ENCODE measurements at places on chromosomes 3 and 15. TPM values are rescaled to one million over a fixed set of nuclear protein-coding genes. Genes with fewer than 3 reads are reported as not detected.

DNA sequence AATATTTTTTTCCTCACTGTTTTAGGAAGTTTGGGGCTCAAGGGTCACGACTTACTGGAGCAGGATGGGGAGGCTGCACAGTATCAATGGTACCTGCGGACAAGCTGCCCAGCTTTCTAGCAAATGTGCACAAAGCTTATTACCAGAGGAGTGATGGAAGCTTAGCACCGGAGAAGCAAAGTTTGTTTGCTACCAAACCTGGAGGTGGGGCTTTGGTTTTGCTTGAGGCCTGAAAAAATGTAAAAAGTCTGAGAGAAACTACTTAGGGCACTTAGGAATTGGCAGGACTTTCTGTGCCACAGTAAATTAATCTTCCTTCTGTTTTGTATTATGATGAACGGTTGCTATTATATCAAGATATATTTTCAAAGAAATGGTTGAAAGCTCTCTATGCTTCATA, 95.1 kb upstream of the FGF7 start:
- no peak for DNase-seq

GRCh38 chr3:161674402-161674801, 177.8 kb downstream of the OTOL1 start:
- DNase-seq: no peak

DNA sequence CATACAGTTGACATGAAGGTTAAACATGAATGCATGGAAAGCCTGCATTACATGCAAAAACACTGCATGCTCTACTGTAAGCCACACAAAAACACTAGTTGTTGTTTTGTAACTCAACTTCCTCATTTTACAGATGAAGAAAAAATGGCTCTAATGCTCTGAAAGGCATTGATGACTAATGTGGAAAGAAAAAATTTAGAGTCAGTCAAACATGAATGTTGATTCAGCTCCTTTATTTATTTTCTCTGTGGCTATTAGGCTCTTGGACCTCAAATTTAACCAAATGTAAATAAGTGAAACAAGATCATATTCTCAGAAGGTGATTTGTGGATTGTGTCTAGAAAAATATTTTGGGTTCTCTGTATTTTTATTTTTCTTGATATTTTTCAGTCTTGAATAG, 336.7 kb upstream of the ZNF717 start:
- DNase-seq: no peak

DNA sequence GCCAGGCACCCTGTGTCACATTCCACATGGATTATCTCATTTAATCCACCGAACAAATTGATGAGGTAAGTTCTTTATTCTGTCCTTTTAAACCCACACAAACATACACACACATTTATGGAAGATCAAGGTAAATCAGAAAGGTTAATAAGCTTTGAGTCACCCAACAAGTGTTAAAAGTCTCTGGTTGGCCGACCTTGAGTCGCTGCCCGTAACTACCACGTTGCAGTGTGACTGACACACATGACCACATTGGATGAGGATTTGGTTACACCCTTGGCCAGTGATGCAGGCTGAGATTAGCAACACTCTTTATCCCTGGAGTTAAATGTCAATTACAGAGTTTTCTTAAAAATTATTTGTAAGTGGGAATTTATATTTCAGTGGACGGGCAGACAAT, 19.2 kb downstream of the FOXP1 start:
- DNase-seq: no peak

DNA sequence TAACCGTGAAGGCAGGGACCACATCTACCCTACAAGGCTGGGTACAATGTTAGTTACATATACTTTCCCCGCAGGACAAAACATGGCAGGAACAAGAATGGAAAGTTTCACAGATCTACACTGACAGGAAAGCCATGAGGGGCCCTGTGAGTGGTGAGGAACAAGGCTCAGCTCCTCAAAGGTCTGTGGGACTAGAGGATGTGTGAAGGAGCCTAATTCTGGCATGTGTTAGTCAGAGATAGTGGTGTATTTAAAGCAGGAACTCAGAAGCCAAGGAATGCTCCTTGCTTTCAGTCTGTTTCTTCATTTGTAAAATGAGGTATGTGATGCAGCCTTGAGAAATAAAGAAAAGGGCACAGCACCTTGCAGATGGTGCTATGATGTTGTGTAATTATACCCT, 25.1 kb downstream of the ETV5 start:
- DNase-seq: no peak

Gene HEXA
- 91.5 TPM for total RNA-seq

- DNase-seq: no peak
Measured at GRCh38 chr3:159263750-159264553, 462.1 kb downstream of the MFSD1 start.

GRCh38 chr3:179536256-179536655, 26.5 kb upstream of the ACTL6A start:
- DNase-seq: no peak

DNA sequence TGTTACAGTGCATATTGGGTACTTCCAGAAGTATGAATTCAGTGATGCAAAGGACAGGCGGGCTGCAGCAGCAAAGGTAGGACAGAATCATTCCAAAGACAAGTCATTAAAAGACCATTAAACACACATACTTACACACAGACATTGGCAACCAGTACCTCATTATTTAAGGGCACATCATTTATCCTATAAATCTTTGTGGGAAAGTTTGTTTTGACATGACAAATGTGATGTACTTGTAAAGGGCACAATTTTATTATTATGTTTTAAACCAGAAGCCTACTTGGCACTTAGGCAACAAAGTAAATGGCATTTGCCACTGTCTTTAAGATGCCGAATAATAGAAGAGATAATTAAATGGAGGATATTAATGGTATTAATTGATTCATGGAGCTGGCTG, 22.7 kb downstream of the ARIH1 start:
- DNase-seq: no peak

DNA sequence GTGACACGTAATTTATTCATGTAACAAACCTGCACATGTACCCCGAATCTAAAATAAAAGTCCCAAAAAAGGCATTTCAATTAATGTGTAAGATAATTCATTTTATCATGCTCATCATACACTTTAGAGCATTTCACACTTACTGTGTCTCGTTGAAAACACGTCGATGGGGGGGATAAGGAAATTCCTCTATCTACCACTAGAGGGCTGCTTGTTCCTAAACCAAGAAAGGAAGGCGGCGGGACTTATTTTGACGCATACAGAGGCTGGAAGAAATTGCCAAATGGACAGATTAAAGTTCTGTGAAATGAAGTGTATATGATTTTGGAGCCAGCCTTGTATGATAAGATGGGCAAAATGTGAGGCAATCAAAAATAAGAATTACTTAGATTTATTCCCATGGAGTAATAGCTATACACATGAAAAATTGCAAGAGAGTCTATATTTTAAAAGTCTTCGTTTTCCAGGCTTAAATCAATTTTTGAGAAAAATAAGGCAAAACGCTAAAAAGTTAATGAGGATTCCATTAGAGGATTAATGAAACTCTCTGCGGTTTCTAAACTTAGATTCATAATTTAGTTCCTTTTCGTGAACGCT, 346.8 kb downstream of the CNTN3 start:
- DNase-seq: no peak

GRCh38 chr3:169759256-169759655, 5.6 kb downstream of the TERC start:
- no peak for DNase-seq

GRCh38 chr3:138125548-138126221, 6.5 kb downstream of the A4GNT start:
- DNase-seq: no peak

Gene MTFMT
- 17.8 TPM for total RNA-seq

GRCh38 chr3:25174251-25174650, 253.8 kb upstream of the RARB start:
- DNase-seq: no peak

DNA sequence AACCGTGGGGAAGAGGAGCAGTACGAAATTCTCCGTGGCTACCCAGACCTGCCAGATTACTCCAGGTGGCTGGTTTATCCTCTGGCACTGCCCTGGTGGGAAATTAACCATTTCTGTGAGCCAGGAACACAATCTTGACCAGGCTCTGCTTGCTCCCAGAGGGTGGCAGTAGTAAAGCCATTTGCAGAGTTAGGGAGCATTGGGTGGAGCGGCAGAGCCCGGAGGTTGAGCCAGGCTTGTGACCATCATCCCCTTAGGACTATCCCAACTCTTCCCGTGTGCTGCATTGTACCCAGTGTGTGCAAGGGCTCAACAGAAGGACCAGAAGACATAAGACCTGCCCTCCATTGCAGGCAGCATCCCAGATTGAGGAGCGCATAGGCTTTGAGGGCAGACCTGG, 5.3 kb downstream of the KNG1 start:
- DNase-seq: no peak

- no peak for DNase-seq
Measured at GRCh38 chr3:141235661-141236171, 4.1 kb downstream of the PXYLP1 start.

- no peak for DNase-seq
Measured at GRCh38 chr15:48896869-48897814, 19.2 kb downstream of the EID1 start.

Gene COL8A1
- 1.1 TPM for total RNA-seq

DNA sequence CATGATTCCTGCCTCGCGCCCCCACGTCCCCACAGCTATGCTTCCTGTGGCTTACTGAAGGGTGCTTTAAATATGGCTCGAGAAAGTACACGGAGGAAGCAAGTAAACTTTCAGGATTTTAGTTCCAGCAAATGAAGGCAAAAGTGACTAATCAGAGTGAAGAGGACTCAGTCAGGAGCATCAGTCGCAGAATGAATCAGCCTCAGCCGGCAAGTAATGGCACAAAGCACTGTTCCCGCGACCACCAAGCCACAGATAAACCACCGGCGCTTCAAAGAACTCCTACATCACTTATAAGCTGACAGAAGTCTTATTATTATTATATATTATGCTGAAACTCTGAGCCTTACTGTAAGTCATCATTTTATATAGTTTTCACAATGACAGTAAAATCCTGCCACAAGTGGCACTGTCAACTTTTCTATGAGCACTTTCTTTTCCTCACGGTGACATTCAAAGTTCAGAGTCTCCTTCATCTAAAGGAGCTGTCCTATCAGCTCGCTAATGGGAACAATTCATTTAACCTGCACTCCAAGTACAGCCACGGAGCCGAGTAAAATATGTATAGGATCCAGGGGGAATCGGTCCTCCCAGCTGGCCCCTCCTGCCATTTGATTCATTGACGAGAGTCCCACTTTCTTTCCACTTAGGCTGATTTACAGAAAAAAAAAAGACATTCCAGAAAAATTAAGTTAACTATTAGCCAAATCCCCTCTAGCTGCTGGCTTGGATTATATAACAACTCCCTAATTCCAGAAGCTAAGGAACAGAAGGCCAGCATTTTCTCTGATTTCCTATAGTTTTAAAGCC, 217.0 kb upstream of the ICE2 start:
- no peak for DNase-seq
